Globus pallidus (tissue), 1 donor: ENCODE measurements at places on chromosomes 6 and 20.

GRCh38 chr6:97586344-97586743 is 303.3 kb upstream of the MMS22L start:
- peak; percentile 58 for DNase-seq

GRCh38 chr6:158219228-158219627 is 51.1 kb downstream of the GTF2H5 start:
- no peak for DNase-seq

- DNase-seq, result no peak
These were observed 99.7 kb downstream of the BMP7 start for GRCh38 chr20:57166568-57167291.

DNA sequence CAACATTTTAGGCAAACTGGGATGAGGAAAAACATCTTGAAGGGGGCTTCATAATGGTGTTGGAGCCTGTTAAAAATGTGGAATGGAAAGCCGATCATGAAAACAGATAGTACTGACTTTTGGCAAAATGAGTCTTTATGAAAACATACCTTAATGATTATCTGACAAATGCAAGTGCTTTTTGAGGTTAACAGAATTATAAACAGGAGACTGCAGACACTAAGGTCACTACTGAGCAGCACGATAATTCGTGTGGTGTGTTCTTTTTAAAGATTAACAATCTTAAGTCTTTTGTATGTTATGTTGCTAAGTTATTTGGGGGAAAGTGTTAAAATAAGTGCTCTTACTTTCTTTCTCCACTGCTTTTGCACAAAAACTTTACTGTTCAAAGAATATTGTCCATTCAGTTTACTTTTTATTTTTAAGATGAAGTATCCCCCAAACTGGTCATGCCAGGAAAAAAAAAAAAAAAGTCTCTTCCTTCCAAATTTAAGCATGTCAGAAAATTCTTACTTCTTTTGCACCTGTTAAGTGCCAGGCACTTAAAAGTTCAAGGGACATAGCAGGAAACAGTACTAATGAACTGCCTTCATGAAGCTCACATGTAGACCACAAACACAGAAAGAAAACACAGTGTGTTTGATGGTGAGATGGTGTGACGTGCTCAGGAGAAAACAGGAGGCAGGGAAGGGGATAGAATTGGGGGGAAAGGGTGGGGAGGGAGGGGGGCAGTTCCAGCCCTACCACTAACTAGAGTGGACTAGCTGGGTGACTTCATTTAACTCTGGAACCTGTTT is 73.2 kb downstream of the CDYL start:
- no peak for DNase-seq

- DNase-seq, result peak; percentile 69
These were observed 483 bp downstream of the NCOA6 start for GRCh38 chr20:34824806-34825529.

DNA sequence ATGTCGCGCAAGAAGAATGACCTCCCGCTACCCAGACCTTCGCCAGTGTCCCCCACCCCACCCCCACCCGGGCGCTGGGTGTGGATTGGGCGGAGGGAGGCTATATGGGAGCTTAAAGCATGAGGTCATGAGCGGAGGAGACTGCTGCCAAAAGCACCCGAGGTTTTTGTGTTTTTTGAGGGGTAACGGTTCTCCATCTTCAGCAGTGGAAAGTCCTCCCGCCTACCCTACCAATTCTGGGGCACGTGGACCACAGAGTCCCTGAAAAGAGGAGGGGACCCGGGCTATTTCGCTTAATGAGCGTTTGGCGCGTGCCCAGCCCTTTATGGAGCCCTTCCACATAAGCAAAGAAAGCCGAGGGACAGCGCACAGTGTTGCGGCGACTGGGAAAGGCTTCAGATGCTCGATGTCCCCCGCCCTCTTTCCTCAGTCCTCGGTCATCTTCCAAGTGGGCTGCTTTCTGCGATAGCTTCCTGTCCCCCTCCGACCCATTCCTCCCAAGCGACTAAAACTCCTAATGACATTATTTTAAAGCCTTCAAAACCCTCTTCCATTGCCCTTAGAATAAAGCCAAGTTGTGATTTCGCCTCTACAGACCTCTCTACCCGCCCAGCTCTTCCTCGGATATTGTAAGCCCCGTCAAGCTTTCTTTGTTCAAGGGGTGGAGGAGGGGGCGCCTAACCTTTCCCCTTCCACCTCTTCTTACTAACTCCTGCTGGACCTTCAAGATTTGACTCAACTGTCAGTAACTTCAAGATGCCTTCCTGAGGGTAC is 2.1 kb upstream of the TRERF1 start:
- DNase-seq, result peak; percentile 11

GRCh38 chr6:111817451-111818120 is 55.7 kb downstream of the FYN start:
- DNase-seq, result peak; percentile 92

GRCh38 chr6:116173928-116174327 is 48.0 kb upstream of the COL10A1 start:
- no peak for DNase-seq

DNA sequence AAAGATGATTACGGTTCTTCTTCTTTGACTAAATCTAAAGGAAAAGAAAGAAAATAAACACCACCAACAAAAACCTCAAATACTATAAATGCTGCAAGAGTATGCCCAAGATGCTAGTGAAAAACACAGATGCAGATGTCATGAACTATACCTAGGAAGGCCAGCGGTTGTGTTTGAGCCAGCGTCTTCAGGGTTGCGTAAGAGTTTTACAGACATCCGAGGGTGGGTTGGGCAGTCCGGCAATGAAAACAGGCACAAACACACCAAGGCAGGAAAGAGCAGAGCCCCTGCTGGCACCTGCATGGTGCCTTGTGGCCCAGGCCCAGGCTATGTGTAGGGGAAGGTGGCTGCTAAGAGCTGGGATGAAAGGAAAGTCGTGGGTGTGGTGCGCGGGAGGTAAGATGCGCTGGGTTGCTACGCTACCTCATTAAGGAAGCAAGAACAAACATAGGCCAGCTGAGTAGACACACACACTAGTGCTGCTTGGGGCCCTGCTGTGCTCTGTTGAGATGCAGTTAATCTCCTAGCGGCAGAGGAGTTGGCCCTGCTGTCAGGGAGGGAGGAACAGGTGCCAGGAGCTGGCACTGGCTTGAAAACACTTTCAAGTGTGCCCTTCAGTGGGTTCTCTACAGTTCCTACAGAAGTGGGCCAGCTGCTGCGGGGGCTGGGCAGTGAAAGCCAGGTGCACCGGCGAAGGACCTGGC is 170.2 kb upstream of the PLN start:
- no peak for DNase-seq
